ENCODE measurements at places on chromosomes 2 and 18. TPM values are rescaled to one million over a fixed set of nuclear protein-coding genes. Genes with fewer than 3 reads are reported as not detected.

The PAIP2B gene
- 7.1 TPM for total RNA-seq

The SLC9A4 gene
- total RNA-seq = 0.15 TPM

- no peak for DNase-seq
These were observed 319.7 kb downstream of the LPIN1 start for GRCh38 chr2:12066116-12066515.

GRCh38 chr2:25881764-25882163 is 3.5 kb upstream of the ASXL2 start:
- DNase-seq = no peak

GRCh38 chr2:75320898-75321598 is 121.7 kb upstream of the TACR1 start:
- no peak for DNase-seq
